Breast epithelium (tissue), 4 donors: ENCODE measurements at places on chromosomes 7 and 10.

- H3K4me1 ChIP-seq, result no peaks in the 10 kb centered on the region
- no peak overlapping the region for H3K27ac ChIP-seq
- no peak for DNase-seq
- H3K4me3 ChIP-seq, result no peak overlapping the region
- H3K36me3 ChIP-seq, result no peaks in the 10 kb centered on the region
- no peaks in the 10 kb centered on the region for H3K27me3 ChIP-seq
Measured at GRCh38 chr7:46652317-46652716, 731.2 kb upstream of the IGFBP3 start.

DNA sequence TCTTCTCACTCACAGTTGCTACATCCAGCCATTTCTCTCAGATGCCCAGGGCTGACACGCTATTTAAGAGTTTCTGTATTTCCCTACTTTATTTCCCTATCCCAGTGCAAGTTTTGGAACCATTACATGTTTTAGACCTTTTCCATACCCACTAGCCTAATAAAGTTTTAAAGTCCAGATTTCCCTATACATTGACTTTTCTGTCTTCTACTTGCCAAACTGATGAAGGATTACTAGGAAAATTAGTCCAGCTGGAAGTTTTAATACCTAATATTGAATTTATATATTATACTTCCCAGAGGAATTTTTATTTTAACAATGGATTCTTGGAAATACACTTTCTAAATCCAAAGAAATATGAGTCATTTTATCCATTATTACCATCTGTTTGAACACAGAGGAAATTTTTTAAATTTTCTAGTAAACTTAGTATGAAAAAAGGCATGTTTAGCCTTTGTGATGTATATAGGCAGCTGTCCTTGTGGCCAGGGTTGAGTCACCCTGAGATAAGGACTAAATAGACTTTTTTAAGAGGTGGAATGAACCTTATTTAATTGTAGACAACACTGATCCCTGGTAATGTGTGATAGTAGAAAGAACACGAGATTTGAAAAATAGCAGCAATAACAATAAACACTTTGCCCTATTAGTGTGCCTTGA, 205.0 kb downstream of the TFEC start:
- no peaks in the 10 kb centered on the region for H3K36me3 ChIP-seq
- no peak overlapping the region for H3K27ac ChIP-seq
- no peaks in the 10 kb centered on the region for H3K4me1 ChIP-seq
- H3K4me3 ChIP-seq, result no peak overlapping the region
- no peaks in the 10 kb centered on the region for H3K27me3 ChIP-seq
- no peak for DNase-seq

DNA sequence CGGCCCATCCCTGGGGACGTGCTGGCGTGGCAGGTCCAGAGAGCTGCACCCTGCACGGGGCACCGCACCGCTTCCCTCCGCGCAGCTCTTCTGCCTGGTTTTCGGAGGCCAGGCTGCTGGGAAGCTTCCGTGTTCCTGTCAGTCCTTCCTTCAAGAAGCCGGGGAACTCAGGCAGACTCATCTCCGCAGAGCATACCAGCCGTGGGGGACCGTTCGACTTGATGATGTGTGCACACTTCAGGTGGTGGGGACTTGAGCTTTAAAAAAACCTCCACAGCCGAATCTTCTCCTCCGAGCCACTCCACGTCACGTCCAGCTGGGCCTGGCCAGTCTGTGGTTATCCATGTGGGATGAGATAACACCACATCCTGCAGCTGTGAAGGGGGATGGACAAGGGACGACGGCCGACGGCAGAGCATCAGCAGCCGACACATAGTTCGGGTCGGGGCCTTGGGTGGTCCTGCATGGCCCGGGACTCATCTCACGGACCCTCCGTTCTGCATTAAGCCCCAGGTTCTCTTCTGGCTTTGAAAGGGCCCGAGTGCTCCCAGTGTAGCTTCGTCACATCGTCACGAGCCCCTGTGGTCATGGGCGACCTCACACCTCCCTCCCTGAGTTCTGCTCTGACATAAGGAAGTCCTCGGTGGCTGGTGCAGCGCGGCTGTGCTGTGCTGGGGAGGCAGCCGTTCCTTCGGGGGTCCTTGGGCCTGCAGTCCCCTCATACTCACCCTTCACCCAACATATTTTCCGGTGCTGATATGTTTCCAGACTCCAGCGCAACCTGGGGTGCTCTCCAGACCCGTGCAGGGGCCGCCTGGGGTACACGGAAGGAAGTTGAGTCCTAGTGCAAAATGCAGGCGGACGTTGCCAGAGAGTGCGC, 4.5 kb upstream of the BHLHA15 start:
- DNase-seq, result no peak
- H3K27ac ChIP-seq, result no peak overlapping the region
- no peaks in the 10 kb centered on the region for H3K36me3 ChIP-seq
- no peaks in the 10 kb centered on the region for H3K27me3 ChIP-seq
- no peaks in the 10 kb centered on the region for H3K4me1 ChIP-seq

DNA sequence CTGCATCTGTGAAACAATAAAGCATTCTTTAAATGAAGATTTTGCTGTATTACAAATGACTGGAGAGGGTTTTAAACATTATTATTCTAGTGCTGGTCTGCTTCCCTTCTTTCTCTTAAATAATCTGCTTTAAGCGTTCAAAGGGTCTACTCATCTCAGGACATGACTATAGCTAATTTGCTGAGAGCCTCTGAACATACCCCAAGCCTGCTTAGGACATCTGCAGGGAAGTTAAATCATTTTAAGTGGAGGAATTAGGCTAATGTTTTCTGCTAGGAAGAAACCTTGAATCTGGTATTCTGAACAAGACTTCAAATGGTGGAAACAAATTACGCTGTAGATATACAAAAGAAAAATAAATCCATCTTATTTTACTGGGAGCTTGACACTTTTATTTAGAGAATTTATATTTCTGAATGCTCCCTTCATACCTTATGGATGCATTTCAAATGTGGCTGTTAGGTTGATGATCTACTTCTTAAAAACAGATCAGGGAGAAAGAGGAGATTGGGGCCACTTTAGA, 124.4 kb upstream of the ITGB1 start:
- no peak overlapping the region for H3K27ac ChIP-seq
- H3K27me3 ChIP-seq, result no peaks in the 10 kb centered on the region
- H3K4me3 ChIP-seq, result no peak overlapping the region
- H3K36me3 ChIP-seq, result no peaks in the 10 kb centered on the region
- DNase-seq, result no peak
- no peaks in the 10 kb centered on the region for H3K4me1 ChIP-seq

- no peak for DNase-seq
- H3K27ac ChIP-seq, result no peak overlapping the region
- H3K36me3 ChIP-seq, result no peaks in the 10 kb centered on the region
- peaks cover 16% of the 10 kb centered on the region for H3K4me1 ChIP-seq
Measured at GRCh38 chr10:132634947-132635271, 97.3 kb downstream of the INPP5A start.

DNA sequence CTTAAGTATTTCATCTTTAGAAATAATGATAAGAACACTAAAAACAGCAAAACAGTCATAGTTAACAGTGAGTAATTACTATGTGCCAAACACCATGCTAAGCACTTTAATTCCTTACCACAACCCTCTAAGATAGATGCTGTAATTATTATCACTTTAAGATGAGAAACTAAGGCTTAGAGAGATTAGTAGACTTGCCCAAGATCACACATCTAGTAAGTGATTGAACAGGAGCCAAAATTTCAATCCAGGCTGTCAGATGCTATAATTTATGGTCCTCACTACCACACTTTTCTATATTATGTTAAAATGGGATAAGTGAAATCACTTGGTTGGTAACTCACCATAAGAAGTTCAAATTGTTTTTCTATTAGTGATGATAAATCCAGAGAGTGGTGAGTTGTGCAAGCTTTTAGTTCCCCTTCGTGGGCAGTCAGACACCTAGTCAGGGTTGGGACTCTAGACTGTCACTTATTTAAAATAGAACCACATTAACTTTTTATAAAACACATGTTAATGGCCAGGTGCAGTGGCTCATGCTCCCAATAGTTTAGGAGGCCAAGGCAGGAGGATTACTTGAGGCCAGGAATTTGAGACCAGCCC, 85.9 kb upstream of the GATA3 start:
- DNase-seq, result no peak
- H3K4me3 ChIP-seq, result no peak overlapping the region
- H3K4me1 ChIP-seq, result no peaks in the 10 kb centered on the region
- no peaks in the 10 kb centered on the region for H3K27me3 ChIP-seq

GRCh38 chr10:77226020-77226419, 411.6 kb downstream of the KCNMA1 start:
- H3K4me1 ChIP-seq, result no peaks in the 10 kb centered on the region
- no peak overlapping the region for H3K27ac ChIP-seq
- no peaks in the 10 kb centered on the region for H3K36me3 ChIP-seq
- DNase-seq, result no peak
- no peaks in the 10 kb centered on the region for H3K27me3 ChIP-seq

DNA sequence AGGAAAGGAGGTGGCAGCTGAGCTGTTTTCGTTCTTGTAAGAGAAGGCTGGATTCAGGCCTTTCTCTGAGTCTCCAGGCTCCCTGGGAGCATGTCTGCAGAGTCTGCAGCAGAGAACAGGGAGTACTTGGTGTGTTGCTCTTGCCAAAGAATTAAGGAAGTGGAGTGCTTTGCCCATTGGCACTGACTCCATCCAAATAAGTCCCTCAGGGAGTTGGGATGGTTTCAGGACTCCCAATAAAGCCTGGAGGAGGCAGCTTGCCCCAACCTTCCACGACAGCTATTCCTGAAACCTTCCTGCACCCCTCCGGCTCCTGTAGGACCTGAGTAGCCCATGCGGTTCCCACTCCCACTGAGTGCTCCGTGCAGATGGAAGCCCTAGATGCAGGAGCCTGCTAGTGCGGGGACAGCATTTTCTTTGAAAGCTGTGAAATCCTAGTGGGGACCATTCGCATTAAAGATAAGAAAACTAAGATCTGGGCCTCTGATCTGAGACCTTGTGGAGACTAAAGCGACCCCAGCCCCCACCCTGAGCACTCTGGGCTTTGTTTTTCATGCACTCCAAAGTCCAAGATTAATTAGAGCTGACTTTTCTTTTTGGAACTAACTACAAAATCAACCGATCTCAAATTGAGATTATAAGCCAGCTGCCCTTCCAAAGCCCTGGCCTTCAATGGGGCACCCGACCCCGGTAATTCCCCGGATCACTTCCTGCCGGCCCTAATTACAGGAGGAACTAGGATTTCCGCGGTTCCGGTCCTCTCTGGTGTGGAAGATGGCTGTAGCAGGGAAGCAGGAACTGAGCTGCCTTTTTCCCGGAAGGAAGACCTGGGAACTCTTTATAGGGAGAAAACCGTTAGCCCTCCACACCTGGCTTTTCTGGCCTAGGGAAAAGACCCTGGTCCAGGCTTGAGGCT, 110.2 kb downstream of the COL13A1 start:
- H3K4me3 ChIP-seq, result no peak overlapping the region
- no peaks in the 10 kb centered on the region for H3K27me3 ChIP-seq
- no peaks in the 10 kb centered on the region for H3K36me3 ChIP-seq
- DNase-seq, result peak; percentile 45

- DNase-seq, result no peak
- no peak overlapping the region for H3K4me3 ChIP-seq
- H3K27ac ChIP-seq, result no peak overlapping the region
- H3K4me1 ChIP-seq, result no peaks in the 10 kb centered on the region
- no peaks in the 10 kb centered on the region for H3K27me3 ChIP-seq
- H3K36me3 ChIP-seq, result no peaks in the 10 kb centered on the region
Measured at GRCh38 chr7:123689250-123689649, 33.6 kb downstream of the LMOD2 start.

DNA sequence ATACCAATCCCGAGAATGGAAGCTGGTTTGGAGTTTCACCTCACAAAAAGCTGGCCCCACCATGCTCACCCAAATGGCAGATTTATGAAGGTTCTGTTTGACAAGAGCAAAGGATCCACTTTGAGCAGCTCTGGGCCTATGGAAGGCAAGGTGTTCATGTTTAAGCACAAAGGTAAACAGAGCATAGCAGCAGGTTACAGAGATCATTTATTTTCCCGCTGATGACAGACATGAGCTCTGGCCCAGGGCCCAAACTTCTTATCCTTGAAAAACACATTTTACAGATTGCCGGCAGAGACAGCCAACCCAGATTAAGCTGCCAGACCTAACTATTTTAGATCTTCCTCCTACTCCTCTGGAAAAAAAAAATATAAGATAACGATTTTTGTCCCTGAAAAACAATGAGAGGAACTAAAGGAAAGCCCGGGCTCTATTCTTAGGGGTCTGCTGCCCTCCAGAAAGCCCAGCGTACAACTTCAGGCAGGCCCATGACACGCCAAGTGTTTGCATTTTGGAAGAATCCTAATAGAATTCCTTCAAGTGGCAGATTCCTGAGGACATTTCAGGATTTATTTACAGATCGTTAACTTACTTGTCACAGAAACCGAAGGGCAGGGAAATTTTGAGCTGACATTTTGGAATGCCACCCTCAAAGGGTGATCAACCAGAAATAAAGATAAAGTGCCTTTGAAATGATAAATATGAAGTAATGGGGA, 40.0 kb downstream of the SYPL1 start:
- H3K27ac ChIP-seq, result peak overlapping the region; percentile 88
- no peak for DNase-seq
- H3K36me3 ChIP-seq, result no peaks in the 10 kb centered on the region
- H3K4me1 ChIP-seq, result peaks cover 2% of the 10 kb centered on the region

DNA sequence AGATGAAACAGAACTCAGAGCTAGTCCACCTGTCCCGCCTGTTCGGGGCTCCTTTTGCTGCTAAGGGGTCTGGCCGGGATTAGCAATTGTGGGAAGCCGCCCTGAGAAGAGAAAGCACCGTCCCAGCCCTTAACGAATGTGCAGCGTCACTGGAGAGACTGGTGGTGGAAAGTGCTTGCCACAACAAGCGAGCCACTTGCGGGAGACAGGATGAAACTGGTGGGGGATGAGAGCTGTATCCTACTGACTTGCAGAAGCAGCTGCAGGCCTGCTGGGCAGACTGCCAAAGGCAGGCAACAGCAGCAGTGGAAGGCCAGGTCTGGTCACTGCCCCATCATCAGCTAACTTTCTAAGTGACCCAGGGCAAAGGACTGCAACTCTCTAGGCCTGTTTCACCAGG, 95.4 kb downstream of the FAM53B start:
- H3K27me3 ChIP-seq, result no peaks in the 10 kb centered on the region
- H3K4me1 ChIP-seq, result peaks cover 4% of the 10 kb centered on the region
- no peak for DNase-seq
- H3K27ac ChIP-seq, result peak overlapping the region; percentile 74
- H3K36me3 ChIP-seq, result no peaks in the 10 kb centered on the region

- DNase-seq, result no peak
- no peaks in the 10 kb centered on the region for H3K36me3 ChIP-seq
- no peak overlapping the region for H3K4me3 ChIP-seq
- H3K4me1 ChIP-seq, result no peaks in the 10 kb centered on the region
- H3K27me3 ChIP-seq, result no peaks in the 10 kb centered on the region
Measured at GRCh38 chr7:91431601-91432000, 167.4 kb downstream of the FZD1 start.
